ENCODE measurements at places on chromosomes 2 and 18.
A peak's percentile ranks its signal among the peaks of the same experiment; 100 is the strongest.

- no peak for DNase-seq
Measured at GRCh38 chr2:98012561-98012991, 16.8 kb upstream of the TMEM131 start.

GRCh38 chr2:47072728-47073191, 82.3 kb downstream of the STPG4 start:
- DNase-seq = no peak

DNA sequence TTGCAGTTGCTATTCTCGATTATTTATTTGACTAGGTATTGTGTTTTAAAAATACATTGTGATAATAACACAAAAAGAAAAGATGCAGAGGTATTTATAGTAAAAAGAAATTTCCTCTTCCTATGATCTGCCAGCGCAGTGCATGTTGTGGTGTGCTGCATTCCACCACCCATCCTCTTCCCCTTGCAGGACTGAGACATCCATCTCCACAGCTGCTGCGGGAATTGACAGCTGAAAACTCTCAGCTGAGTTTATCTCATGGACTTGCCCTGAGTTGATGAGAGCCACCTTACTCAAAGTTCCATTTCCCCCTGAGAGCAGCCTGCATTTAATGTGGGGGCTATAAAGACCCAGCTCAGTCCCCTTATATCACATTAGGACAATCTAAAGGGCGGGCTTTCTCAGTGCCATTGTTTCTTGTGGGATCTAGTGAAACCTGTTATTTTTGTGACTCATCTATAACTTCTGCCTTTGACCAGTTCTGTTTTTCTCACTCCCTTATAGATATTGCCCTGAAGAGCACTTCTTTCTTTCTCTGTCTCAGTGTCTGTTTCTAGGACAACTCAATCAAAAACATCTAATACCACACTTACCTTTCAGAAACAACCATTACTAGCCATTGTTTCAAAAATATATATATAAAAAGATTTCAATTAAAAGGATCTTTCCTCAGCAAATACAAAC, 698.5 kb downstream of the NR4A2 start:
- DNase-seq = no peak

GRCh38 chr2:31235504-31235902, 1.6 kb downstream of the EHD3 start:
- DNase-seq = peak; percentile 85

- DNase-seq = no peak
Measured at GRCh38 chr18:79523736-79524180, 128.0 kb downstream of the NFATC1 start.

DNA sequence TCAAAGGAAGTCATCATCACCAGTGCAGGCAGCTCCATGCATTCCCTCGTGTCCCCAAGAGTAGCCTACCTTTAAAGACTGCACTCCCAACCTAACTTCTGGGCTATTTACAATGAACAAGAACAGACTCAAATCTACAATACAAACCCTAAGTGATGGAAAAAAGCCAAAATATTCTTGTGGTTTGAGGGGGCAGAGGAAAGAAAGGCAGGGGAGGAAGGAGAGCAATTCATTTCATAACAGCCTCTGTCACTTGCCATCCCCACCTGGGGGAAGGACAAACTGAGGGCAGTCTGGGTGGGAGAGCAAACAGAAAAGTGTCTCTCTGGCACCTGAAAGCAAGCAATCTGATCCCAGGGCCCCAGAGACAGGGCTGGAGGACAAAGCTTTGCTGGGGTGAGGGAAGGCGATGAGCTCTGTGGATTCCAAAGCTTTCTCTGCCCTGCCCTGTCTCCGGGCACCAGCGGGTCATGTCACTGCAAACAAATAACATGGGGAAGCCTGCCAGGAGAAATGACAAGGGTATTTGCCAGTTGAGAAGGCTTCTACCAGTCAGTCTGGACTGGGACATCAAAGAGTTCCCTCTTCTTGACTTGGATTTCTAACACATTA, 528.0 kb upstream of the TNP1 start:
- no peak for DNase-seq

DNA sequence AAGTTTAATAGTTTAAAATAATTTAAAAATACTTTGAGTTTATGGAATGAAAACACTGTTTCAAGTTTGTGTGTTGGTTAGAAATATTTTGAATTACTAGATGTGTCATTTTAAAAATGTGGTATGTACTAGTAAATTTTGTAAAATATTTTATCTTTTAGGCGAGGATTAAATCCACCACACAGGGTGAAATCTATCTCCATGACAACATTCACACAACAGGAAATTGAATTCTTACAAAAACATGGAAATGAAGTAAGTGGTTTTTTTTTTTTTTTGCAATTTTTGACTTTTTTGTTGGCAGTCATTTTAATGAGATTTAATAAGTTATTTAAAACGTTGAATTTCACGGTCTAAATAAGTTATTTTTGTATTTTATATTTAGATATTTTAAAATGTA, 19.4 kb downstream of the AGFG1 start:
- no peak for DNase-seq

DNA sequence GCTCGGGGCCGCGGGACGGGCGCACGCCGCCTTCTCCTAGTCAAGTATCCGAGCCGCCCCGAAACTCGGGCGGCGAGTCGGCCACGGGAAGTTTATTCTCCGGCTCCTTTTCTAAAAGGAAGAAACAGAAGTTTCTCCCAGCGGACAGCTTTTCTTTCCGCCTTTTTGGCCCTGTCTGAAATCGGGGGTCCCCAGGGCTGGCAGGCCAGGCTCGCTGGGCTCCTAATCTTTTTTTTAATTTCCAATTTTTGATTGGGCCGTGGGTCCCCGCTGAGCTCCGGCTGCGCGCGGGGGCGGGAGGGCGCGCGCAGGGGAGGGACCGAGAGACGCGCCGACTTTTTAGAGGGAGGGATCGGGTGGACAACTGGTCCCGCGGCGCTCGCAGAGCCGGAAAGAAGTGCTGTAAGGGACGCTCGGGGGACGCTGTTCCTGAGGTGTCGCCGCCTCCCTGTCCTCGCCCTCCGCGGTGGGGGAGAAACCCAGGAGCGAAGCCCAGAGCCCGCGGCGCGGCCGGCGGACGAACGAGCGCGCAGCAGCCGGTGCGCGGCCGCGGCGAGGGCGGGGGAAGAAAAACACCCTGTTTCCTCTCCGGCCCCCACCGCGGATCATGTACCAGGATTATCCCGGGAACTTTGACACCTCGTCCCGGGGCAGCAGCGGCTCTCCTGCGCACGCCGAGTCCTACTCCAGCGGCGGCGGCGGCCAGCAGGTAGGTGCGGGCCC, 617 bp downstream of the FOSL2 start:
- peak; percentile 49 for DNase-seq

- no peak for DNase-seq
Measured at GRCh38 chr2:116452651-116453050, 1361.8 kb upstream of the DDX18 start.

GRCh38 chr2:151777487-151777886, 43.2 kb upstream of the NEB start:
- no peak for DNase-seq

DNA sequence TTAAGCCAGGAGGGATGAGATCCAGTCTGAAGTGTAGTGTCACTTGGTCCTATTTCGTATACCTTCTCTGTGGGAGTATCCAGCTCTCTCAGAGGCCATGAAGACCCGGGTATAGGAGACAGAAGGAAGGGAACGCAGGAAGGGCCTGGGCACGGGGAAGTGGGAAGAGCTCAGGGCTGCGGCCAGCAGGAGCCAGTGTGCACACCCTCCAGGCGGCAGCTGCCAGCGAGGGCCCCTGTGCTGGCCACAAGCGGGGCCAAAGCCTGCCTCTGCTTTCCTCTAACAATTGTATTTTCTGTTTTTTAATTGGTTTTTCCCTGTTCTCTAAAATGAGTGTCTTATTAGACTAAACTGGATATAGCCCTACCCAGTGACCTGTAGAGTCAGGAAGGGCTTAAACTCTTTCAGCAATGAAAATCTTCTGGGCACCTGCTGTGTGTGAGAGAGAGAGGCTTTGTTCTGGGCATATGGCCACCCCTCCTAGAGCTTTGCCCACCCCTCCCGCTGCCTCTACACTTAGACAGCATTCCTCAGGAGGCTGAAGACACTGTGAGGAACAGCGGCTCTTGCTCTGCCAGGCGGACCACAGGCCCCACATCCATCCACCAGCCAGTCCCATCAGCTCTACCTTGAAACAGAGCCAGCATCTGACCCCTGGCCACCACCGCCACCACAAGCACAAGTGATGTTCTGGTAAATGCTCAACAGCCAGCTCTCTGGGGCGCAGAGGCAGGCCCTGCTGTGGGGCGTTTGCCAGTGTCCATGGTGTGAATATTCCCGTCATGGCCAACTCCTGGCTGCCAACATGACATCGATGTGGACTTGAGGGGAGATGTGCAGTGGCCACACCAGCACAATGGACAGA, 9.5 kb downstream of the GPR17 start:
- no peak for DNase-seq

DNA sequence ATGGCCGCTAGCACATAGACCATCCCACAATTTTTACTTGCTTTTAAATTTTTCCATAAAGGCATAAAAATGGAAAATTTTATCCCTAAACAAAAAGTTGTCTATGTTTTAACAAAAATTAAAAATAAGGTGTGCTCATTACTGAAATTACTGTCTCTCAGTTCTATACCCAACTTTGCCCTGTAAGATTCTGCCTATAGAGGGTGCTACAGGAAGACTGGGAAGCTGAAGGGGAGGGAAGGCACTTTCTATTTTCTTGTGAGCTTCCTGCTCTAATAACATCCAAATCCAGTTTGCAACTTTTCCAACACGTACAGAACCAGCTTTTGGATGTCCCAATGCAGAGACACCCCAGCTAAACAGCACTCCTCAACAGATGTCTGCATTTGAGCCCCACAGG, 666.9 kb downstream of the PLCL1 start:
- DNase-seq = no peak

DNA sequence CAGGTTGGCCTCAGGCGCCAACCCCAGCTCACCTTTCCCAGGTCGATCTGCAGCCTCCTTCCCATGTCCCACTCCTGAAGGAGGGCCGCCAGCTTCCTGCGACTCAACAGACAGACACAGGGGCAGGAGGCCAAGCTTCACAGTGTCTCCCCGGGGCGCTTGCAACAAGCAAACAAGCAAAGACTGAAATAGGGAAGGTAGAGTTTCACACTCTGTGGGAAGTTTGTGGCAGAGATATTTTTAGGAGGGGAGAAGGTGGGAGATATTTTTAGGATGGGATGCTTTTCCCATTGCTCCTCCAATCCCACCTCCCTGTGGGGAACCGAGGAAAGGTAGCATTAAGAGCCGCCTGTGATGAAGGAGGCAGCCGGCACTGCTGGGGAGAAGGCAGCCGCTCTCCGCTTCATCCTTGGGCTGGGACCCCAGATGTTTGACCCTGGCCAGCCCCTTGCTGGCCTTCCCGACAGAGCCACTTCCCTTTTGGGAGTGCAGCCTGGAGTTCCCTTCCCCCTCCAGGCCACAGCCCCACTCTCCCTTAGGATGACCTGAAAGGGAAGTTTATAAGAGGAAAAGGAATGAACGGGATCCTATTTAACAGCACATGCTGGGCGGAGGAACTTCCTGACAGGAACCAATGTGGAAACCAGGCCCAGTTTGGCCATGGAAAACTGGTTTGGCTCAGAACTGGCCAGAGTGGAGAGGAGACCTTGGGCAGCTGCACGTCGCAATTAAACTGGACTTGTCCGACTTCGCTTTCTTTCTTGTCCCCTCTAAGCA, 142.2 kb upstream of the SMAD2 start:
- no peak for DNase-seq

- DNase-seq = peak; percentile 30
Measured at GRCh38 chr18:79987566-79987965, 797 bp downstream of the TXNL4A start.

DNA sequence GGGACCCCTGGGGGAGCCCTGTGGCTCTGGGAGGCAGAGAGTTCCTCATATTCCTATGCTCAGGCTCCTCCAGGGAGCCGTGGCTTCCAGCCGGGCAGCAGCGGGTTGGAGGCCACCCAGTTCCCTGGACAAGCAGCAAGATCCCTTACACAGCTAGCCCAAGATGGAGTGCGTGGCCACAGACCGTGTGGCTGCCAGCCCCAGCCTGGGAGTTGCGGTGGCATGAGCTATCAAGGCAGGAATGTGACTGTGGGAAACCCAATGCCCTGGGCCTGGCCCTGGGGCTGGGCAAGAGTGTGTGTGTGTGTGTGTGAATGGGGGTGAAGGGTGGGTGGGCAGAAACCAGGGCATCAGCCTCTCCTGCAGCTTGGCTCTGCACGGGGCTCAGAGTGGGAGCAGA, 130.5 kb downstream of the DYSF start:
- peak; percentile 48 for DNase-seq

DNA sequence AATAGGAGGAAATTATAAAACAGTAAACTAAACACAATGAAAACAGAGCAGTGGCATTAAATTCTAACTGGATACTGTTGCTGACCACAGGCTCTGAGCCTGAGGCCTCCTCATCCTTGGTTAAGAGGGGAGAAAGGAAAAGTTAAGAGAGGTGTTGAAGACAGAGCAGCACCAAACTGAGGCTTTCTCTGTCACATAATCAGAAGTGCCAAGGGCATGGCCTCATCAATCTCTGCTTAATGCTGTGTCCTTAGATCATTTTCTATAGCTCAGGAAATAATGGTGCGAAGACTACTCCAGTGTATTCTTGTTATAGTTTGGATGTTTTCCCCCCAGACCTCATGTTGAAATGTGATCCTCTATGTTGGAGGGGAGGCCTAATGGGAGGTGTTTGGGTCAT, 160.9 kb upstream of the SLC1A4 start:
- no peak for DNase-seq

GRCh38 chr2:37181726-37182684, 6.5 kb downstream of the SULT6B1 start:
- no peak for DNase-seq

- DNase-seq = no peak
Measured at GRCh38 chr2:50647381-50647780, 384.6 kb downstream of the NRXN1 start.

GRCh38 chr2:100185516-100185915, 43.1 kb upstream of the AFF3 start:
- DNase-seq = no peak

DNA sequence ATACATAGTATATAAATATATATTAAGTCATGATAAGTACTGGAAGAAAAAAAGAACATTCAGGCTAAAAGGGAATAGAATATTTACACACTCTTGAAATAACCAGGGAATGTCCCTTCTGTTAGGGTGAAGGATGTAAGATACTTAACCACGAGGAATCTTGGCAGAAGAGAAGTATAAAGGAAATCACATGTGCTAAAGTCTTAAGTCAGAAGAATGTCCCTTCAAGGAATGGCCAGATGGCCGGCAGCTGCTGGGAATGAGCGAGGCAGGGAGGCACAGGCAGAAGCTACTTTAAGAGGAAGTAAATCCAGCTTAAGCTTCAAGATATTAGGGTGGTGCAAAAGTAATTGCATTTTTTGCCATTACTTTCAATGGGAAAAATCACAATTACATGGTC, 5.5 kb downstream of the CCDC102B start:
- DNase-seq = peak; percentile 80

DNA sequence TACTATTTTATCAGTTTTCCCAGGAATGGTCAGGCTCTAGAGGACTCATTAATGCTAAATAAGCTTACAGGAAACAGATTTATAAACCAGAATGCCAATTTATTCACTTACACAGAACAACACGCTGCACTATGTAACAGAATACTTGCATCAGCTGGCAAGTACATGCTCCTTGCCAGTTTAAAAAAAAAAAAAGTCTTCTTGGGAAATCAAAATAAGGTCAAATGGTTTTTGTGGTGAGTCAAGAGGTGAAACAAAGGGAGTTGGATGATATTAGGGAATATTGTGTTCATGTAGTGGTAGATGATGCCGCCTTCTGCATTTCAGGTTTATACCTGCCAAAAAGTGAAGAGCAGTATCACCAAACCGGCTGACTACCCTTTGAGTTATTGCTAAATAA, 1322.1 kb upstream of the ZEB2 start:
- no peak for DNase-seq
